ENCODE measurements at places on chromosomes 5 and 9. TPM values are rescaled to one million over a fixed set of nuclear protein-coding genes. Genes with fewer than 3 reads are reported as not detected.

KLF4 gene
- 36.8 TPM for total RNA-seq

NME5 gene
- not detected for total RNA-seq

IL5 gene
- 0.47 TPM for total RNA-seq

C9orf72 gene
- 3.6 TPM for total RNA-seq

TTC23L gene
- total RNA-seq = 0.21 TPM

LHFPL2 gene
- 84.2 TPM for total RNA-seq

MCC gene
- 0.26 TPM for total RNA-seq

SH3PXD2B gene
- total RNA-seq = 23.6 TPM
